ENCODE measurements at places on chromosomes 2 and 18.

DNA sequence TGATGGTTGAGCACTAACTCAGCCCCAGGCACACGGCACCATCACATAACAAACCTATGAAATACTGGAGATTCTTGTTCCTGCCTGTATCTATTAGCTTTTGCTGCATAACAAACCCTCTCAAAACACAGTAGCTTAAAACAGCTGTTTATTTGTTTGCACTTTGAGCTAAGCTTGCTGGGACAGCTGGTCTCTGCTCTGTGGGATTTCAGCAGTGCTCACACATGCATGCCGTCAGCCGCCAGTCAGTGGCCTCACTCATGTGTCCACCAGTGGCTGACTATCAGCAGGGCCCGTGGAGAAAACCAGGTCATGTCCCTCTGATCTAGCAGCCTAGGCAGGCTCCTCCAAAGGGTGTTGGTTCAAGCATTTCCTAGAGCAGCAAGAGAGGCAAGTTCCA is 52.8 kb upstream of the RAB12 start:
- no peaks in the 10 kb centered on the region for H3K27me3 ChIP-seq
- H3K36me3 ChIP-seq = no peaks in the 10 kb centered on the region
- no peaks in the 10 kb centered on the region for H3K4me1 ChIP-seq
- DNase-seq = no peak
- no peak overlapping the region for H3K27ac ChIP-seq

DNA sequence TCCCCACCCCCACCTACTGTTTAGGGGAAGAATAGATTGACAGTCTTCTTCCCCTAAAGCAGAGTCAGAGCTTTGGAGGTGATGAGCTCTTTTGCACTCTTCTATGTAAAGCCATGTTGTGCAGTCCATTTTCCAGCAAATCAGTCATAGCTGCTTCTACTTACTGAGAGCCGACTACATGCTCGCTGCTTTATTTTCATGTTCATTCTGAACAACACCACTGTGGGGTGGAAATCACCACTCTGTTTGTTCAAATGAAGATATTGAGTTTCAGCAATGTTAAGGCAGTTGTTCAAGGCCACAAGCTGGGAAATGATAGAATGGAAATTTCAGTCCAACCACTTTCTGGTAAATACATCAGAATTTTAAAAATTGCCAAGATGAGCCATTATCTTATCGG is 88.3 kb downstream of the INSIG2 start:
- H3K36me3 ChIP-seq = no peaks in the 10 kb centered on the region
- H3K4me3 ChIP-seq = no peak overlapping the region
- no peaks in the 10 kb centered on the region for H3K4me1 ChIP-seq
- DNase-seq = no peak
- H3K27me3 ChIP-seq = no peaks in the 10 kb centered on the region
- H3K27ac ChIP-seq = no peak overlapping the region

GRCh38 chr18:34358923-34359322 is 134.2 kb upstream of the NOL4 start:
- no peaks in the 10 kb centered on the region for H3K4me1 ChIP-seq
- H3K36me3 ChIP-seq = no peaks in the 10 kb centered on the region
- H3K27ac ChIP-seq = no peak overlapping the region
- H3K27me3 ChIP-seq = no peaks in the 10 kb centered on the region
- no peak overlapping the region for H3K4me3 ChIP-seq

GRCh38 chr18:33581856-33582255 is 3.8 kb downstream of the ASXL3 start:
- H3K36me3 ChIP-seq = no peaks in the 10 kb centered on the region
- H3K4me3 ChIP-seq = no peak overlapping the region
- no peak for DNase-seq
- H3K27ac ChIP-seq = no peak overlapping the region
- H3K4me1 ChIP-seq = peaks cover 37% of the 10 kb centered on the region
- H3K27me3 ChIP-seq = no peaks in the 10 kb centered on the region

GRCh38 chr2:144331674-144332355 is 188.1 kb downstream of the ZEB2 start:
- peaks cover 8% of the 10 kb centered on the region for H3K4me1 ChIP-seq
- peak overlapping the region; percentile 97 for H3K27ac ChIP-seq
- DNase-seq = peak; percentile 82
- H3K27me3 ChIP-seq = no peaks in the 10 kb centered on the region

GRCh38 chr2:136496966-136497365 is 268.4 kb upstream of the THSD7B start:
- no peaks in the 10 kb centered on the region for H3K4me1 ChIP-seq
- DNase-seq = no peak
- H3K27ac ChIP-seq = no peak overlapping the region
- H3K27me3 ChIP-seq = no peaks in the 10 kb centered on the region

DNA sequence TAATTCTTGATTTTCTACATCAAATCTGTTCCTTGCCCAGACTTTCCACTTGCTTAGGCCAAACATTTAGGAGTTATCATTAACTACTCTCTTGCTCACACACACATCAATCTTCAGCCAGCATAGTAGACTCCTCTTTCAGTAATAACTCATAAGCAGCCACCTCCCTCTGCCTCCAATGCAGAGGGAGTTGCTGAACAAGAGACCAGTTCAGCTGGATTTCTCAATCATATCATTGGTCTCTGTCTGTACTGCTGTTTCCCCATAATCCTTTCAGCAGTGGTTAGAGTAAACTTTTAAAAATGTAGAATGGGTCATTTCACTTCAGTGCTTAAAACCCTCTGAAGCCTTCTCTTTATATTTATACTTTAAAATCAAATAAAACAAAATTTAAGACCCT is 112.9 kb downstream of the SLC39A10 start:
- H3K4me1 ChIP-seq = no peaks in the 10 kb centered on the region
- no peaks in the 10 kb centered on the region for H3K36me3 ChIP-seq
- no peak overlapping the region for H3K27ac ChIP-seq
- no peak for DNase-seq

DNA sequence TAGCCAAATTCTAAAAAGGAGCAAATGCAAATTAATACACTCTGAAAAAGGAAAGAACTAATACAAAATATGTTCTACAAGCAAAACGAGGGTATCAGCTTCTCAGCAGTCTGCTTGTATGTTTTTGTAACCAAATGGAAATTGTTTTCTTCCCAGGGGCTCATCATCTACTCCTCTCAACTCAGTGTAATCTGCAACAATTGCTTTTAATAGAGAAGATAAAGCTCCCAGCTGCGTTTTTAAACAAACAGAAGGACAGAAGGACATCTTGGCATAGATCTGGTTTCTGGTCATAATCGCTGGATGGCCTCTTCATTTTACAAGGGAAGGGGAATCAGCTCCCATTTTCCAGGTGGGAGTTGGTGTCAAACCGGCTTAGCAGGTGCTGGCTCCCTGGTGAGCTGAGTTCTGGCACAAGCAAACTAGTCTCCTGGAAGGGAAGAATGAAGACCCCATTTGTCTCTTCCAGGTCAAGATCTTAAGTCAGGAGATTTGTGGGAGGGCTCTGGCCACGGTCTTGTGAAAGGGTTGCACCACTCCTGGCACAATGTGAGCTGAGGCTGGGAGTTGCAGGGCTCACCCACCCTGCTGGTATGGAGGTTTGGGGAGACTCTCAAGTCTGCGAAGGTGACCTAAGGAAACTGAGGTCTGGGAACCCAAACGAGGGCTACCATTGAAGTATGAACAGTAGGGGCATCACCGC is 41.6 kb downstream of the NPPC start:
- H3K27ac ChIP-seq = no peak overlapping the region
- peaks cover 24% of the 10 kb centered on the region for H3K27me3 ChIP-seq
- no peak for DNase-seq
- H3K4me1 ChIP-seq = no peaks in the 10 kb centered on the region

DNA sequence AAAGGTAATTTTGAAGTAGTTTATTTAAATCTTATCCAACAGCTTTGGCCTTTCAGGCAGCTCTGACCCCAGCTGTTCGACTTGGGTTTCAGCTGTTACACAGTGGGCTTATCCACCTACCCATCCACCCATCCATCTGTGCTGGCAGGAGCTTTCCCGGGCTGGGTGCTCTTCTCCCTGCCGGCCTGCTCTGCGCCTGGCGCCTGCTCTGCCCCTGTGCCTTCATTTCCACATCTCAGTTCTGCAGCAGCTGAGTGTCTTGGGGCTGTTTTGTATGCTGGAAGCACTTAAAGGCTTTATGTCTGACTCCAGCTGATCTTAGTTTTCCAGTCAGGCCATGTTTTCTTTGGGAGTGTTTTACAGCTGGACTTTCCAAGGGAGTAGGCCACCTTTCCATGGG is 24.2 kb downstream of the LDLRAD4 start:
- no peak overlapping the region for H3K4me3 ChIP-seq
- no peak overlapping the region for H3K27ac ChIP-seq
- DNase-seq = no peak

GRCh38 chr2:151907286-151908203 is 79.3 kb upstream of the ARL5A start:
- H3K4me1 ChIP-seq = peaks cover 4% of the 10 kb centered on the region
- H3K27me3 ChIP-seq = no peaks in the 10 kb centered on the region
- H3K36me3 ChIP-seq = no peaks in the 10 kb centered on the region

GRCh38 chr2:232340171-232340935 is 38.2 kb upstream of the ALPP start:
- no peak for DNase-seq
- H3K4me3 ChIP-seq = no peak overlapping the region
- no peak overlapping the region for H3K27ac ChIP-seq
- no peaks in the 10 kb centered on the region for H3K4me1 ChIP-seq

- no peak for DNase-seq
- no peak overlapping the region for H3K4me3 ChIP-seq
- H3K27ac ChIP-seq = no peak overlapping the region
- no peaks in the 10 kb centered on the region for H3K36me3 ChIP-seq
Observed at GRCh38 chr2:39141334-39142271, 20.8 kb upstream of the SOS1 start.

DNA sequence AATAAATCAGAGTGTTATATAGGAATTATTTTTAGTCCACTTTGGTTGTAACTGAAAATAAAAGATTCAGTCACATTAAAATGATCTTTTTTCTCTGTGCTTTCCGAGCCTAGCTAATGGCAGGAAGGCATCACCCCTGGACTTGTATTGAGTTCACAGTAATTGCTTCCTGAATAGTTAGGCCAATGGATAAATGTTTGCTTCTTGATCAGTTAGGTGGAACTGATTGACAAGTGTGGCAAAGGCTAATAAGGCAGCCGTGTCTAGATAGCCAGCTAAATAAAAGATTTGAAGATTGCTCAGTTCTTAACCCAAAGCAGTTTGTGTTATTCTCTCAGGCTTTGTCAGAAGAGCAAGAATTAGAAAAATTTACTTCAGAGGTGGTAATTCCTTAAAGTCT is 20.8 kb downstream of the FAM171B start:
- H3K4me1 ChIP-seq = peaks cover 10% of the 10 kb centered on the region
- no peaks in the 10 kb centered on the region for H3K27me3 ChIP-seq
- no peaks in the 10 kb centered on the region for H3K36me3 ChIP-seq
- no peak overlapping the region for H3K27ac ChIP-seq
- no peak overlapping the region for H3K4me3 ChIP-seq

DNA sequence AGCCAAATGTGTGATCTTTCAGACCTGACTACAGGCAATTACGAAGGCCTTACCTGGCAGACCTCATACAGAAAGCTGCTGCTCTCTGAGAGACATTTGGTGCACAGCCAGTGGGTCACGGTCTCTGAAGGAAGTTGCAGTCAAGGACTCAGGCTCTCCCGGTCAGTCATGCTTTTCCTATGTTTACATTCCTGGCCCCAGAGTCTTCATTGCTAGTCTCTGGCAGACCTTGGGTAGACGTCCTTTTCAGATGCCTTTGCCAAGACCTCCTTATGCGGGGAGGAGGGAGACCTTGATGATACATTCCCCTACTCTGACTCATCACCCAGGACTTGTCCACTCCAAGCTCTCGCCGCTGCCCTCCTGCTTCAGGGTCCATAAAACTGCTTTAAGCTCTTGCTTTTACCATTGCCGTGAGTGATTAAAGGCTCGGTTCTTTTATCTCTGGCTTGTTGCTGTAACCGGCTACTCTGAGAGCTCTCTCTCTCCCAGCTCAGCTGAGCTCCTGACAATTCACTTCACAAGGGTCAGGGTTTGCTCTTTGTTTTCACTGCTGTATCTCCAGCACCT is 62.0 kb upstream of the SLC35F5 start:
- H3K4me1 ChIP-seq = peaks cover 3% of the 10 kb centered on the region
- H3K27me3 ChIP-seq = no peaks in the 10 kb centered on the region
- H3K36me3 ChIP-seq = no peaks in the 10 kb centered on the region
- H3K4me3 ChIP-seq = peak overlapping the region; percentile 3
- no peak overlapping the region for H3K27ac ChIP-seq
- peak; percentile 24 for DNase-seq

- no peaks in the 10 kb centered on the region for H3K4me1 ChIP-seq
- no peak for DNase-seq
- no peaks in the 10 kb centered on the region for H3K36me3 ChIP-seq
- no peak overlapping the region for H3K27ac ChIP-seq
- no peak overlapping the region for H3K4me3 ChIP-seq
- H3K27me3 ChIP-seq = peaks cover 33% of the 10 kb centered on the region
Observed at GRCh38 chr18:6414118-6414722, 491 bp downstream of the L3MBTL4 start.

- H3K36me3 ChIP-seq = no peaks in the 10 kb centered on the region
- no peak for DNase-seq
- no peaks in the 10 kb centered on the region for H3K4me1 ChIP-seq
- H3K27ac ChIP-seq = no peak overlapping the region
- no peak overlapping the region for H3K4me3 ChIP-seq
Observed at GRCh38 chr2:149613704-149614103, 26.1 kb upstream of the MMADHC start.

- H3K4me1 ChIP-seq = no peaks in the 10 kb centered on the region
- H3K27ac ChIP-seq = no peak overlapping the region
- no peaks in the 10 kb centered on the region for H3K27me3 ChIP-seq
- peak; percentile 9 for DNase-seq
- H3K36me3 ChIP-seq = no peaks in the 10 kb centered on the region
- no peak overlapping the region for H3K4me3 ChIP-seq
Observed at GRCh38 chr18:6633310-6633709, 96.2 kb upstream of the ARHGAP28 start.

DNA sequence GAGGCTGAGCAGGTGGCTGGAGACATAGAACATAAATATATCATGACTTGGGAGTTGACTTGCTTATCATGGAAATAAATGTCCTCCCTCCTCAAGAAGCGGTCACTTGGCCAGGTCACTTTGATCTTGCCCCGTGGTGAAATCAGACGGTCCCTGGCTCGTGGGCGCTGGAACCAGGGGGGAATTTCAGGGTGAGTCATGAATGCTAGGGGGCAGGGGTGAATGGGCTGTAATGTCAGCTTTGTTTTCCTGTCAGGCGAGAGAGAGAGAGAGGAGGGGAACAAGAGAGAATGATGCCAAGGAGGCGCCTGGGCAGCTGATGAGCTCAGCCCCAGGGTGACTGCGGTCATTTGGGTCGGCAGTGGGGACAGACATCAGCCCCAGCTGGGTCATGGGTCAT is 47.7 kb downstream of the RRM2 start:
- H3K4me1 ChIP-seq = peaks cover 24% of the 10 kb centered on the region
- no peak for DNase-seq
- peaks cover 26% of the 10 kb centered on the region for H3K36me3 ChIP-seq
- H3K4me3 ChIP-seq = no peak overlapping the region
- H3K27ac ChIP-seq = no peak overlapping the region

DNA sequence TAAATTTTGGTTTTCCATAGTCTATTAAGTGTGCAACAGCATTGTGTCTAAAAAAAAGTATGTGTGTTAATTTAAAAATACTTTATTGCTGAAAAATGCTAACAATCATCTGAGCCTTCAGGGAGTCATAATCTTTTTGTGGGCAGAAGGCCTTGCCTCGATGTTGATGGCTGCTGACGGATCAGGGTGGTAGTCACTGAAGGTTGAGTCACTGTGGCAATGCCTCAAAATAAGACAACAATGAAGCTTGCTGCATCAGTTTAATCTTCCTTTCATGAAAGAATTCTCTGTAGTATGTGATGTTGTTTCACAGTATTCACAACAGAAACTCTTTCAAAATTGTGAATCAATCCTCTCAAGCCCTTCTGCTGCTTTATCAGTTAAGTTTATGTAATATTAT is 31.3 kb downstream of the HDHD2 start:
- H3K36me3 ChIP-seq = peaks cover 68% of the 10 kb centered on the region
- H3K27ac ChIP-seq = no peak overlapping the region
- H3K27me3 ChIP-seq = no peaks in the 10 kb centered on the region
- DNase-seq = no peak
- H3K4me1 ChIP-seq = peaks cover 3% of the 10 kb centered on the region
